ENCODE measurements at places on chromosomes 3 and 15.

DNA sequence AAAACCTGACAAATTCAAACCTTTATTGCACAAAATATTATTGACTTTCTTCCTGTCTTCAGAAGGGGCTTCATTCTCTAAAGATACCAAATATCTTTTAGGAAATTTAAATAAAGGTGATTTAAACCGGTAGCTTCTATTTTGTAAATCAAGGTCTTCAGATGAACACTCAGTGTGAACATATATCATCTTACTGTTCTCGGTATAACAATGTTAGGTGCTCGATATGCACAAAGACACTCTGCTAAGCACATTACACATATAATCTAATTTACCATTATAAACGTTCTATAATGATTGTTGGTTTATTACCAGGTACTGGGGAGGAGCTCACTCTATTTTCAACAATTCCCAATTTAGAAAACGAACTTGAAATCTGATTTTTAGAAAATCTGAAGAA lies 225.4 kb upstream of the AZI2 start:
- H3K27ac ChIP-seq = no peak overlapping the region
- DNase-seq = no peak

DNA sequence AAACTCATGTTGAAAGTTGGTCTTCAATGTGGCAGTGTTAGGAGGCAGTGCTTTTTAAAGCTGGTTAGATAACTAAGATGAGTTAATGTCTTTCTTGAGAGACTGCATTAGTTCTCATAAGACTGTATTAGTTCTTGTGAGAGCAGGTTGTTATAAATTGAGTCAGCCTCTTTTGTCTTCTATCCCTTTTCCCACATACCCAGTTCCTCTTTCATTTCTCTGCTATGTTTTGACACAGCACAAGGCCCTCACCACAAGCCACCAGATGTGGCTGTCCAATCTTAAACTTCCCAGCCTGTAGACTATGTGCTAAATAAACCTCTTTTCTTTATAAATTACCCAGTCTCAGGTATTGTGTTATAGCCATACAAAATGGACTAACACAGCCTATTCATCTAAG lies 94.6 kb upstream of the SNTN start:
- no peaks in the 10 kb centered on the region for H3K27me3 ChIP-seq

- peaks cover 7% of the 10 kb centered on the region for H3K36me3 ChIP-seq
- H3K4me3 ChIP-seq = no peak overlapping the region
- no peaks in the 10 kb centered on the region for H3K27me3 ChIP-seq
Observed at GRCh38 chr3:58175187-58175436, 35.7 kb downstream of the DNASE1L3 start.

DNA sequence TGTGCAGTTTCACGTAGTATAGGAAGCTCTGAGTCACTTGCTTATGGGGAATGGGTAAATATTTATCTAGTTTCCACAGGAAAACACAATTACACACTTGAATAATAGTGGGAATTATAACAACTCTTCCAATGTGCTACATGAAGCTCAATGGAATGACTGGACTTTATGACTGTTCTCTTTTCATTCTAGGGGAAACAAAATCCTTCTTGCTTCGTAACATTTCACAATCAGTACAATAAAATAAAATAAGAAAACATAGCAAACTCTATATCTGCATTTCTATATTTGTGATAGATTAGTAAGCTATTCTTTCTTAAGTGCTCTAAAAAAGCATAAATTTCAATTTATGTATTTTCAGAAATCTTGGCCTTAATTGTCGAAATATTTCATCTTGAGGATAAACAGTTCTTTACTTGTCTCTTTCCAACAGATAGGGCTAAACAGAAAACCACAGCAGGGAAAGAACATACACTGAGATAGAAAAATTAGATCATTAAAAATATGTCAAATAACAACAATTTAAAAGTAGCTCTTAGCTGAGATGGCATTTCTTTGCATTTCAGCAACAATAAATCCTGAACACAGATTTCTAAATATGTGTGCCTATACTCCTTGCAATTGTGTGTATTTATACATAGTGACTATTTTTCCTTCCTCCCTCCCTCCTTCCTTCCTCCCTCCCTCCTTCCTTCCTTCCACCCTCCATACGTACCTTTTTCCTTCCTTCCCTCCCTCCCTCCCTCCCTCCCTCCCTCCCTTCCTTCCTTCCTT lies 395.5 kb upstream of the KCNMB2 start:
- no peaks in the 10 kb centered on the region for H3K4me1 ChIP-seq
- no peak for DNase-seq
- no peak overlapping the region for H3K27ac ChIP-seq
- H3K36me3 ChIP-seq = no peaks in the 10 kb centered on the region

DNA sequence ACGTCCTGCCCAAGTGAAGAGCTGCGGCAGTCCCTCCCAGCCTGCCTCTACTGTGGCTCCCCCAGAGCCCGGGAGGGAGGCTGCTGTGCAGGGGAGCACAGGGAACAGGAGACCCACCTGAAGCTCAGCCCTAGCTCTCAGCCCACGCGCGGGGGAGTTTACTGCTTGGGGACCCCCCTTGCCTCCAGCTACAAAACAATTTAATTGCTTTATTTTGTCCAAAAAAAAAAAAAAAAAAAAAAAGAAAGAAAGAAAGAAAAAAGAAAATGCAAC lies 78.1 kb downstream of the CLDN11 start:
- peaks cover 17% of the 10 kb centered on the region for H3K27me3 ChIP-seq
- H3K36me3 ChIP-seq = no peaks in the 10 kb centered on the region
- no peak overlapping the region for H3K27ac ChIP-seq

DNA sequence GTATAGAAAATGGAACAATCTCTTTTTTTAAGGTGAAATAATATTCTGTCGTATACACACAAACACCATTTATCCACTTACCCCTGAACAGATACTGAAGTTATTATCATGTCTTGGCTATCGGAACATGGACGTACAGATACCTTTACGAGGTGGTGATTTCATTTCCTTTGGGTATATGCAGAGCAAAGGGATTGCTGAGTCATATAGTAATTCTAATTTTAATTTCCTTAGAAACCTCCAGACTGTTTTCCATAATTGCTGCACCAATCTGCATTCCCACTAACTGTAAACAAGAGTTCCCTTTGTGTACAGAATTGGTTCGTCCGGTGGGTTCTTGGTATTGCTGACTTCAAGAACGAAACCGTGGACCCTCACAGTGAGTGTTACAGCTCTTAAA lies 179.4 kb downstream of the SHOX2 start:
- H3K27ac ChIP-seq = no peak overlapping the region
- H3K36me3 ChIP-seq = no peaks in the 10 kb centered on the region
- H3K4me3 ChIP-seq = no peak overlapping the region
- no peak for DNase-seq
- H3K27me3 ChIP-seq = no peaks in the 10 kb centered on the region

DNA sequence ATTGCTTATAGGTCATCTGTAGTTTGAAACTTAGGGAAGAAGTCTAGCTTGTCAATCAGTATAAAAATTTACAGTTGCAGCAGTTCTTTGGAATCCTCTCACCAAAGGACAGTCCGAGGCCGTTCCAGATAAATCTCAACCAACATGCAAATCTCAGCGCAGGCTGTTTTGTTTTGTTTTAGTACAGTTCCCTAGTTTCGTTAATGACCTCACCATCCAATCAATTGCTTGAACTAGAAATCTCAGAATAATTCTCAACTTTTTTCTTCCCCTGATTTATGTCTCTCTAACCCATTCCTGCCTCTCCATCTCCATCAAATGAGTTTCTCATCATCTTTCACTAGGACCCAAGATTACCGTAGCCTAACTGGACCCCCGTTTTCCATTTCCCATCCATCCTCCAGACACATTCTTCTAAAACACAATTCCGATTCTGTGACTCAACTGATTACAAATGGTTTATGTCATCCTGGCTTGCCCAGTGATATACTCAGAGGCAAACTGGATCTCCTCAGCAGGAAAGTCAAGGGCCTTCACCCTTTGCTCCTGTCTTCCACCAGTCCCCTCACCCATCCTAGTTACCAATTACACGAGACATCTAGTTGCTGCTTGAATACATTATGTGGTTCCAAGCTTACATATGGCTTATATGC lies 1.3 kb downstream of the SMCO1 start:
- no peak for DNase-seq
- H3K4me1 ChIP-seq = no peaks in the 10 kb centered on the region
- no peak overlapping the region for H3K27ac ChIP-seq
- no peak overlapping the region for H3K4me3 ChIP-seq
- H3K27me3 ChIP-seq = no peaks in the 10 kb centered on the region

DNA sequence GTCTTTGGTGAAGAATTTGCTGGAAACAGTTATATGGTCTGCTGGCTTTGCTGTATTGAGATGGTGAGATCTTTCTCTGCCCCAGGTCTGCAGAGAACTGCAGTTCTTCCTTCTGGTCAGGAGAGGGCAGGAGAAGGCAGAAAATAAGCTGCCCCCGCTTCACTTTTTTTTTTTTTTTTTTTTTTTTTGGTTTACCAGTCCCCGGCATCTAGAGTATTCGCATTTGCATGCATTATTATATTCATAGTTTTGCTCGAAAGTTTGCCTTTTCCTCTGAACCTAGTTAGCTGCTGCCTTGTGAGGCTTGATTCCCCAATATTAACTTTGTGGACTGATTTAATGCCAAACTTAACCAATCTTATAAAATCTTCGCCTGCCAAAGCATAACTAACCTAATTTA lies 10.6 kb upstream of the PARL start:
- peaks cover 22% of the 10 kb centered on the region for H3K27me3 ChIP-seq
- no peaks in the 10 kb centered on the region for H3K36me3 ChIP-seq

- no peaks in the 10 kb centered on the region for H3K36me3 ChIP-seq
- H3K4me1 ChIP-seq = no peaks in the 10 kb centered on the region
- no peak overlapping the region for H3K27ac ChIP-seq
- no peaks in the 10 kb centered on the region for H3K27me3 ChIP-seq
- no peak overlapping the region for H3K4me3 ChIP-seq
Observed at GRCh38 chr3:31035681-31036080, 141.2 kb upstream of the GADL1 start.

- DNase-seq = no peak
- H3K27me3 ChIP-seq = no peaks in the 10 kb centered on the region
Observed at GRCh38 chr3:186172353-186172752, 63.5 kb upstream of the ETV5 start.

- H3K27ac ChIP-seq = no peak overlapping the region
- DNase-seq = no peak
- H3K27me3 ChIP-seq = peaks cover 24% of the 10 kb centered on the region
Observed at GRCh38 chr15:74710319-74711094, 14.7 kb upstream of the EDC3 start.

GRCh38 chr3:59469948-59470723 lies 420.3 kb upstream of the CFAP20DC start:
- H3K27me3 ChIP-seq = no peaks in the 10 kb centered on the region
- no peak for DNase-seq
- no peak overlapping the region for H3K27ac ChIP-seq
- peaks cover 10% of the 10 kb centered on the region for H3K4me1 ChIP-seq
- H3K36me3 ChIP-seq = no peaks in the 10 kb centered on the region
- H3K4me3 ChIP-seq = no peak overlapping the region

GRCh38 chr3:16496008-16496407 lies 17.5 kb downstream of the RFTN1 start:
- H3K4me3 ChIP-seq = peak overlapping the region; percentile 59
- no peaks in the 10 kb centered on the region for H3K27me3 ChIP-seq
- peaks cover 77% of the 10 kb centered on the region for H3K36me3 ChIP-seq
- peaks cover 66% of the 10 kb centered on the region for H3K4me1 ChIP-seq
- H3K27ac ChIP-seq = peak overlapping the region; percentile 38

- H3K4me3 ChIP-seq = no peak overlapping the region
- no peak overlapping the region for H3K27ac ChIP-seq
- no peak for DNase-seq
Observed at GRCh38 chr3:72058493-72059081, 273.6 kb upstream of the PROK2 start.

DNA sequence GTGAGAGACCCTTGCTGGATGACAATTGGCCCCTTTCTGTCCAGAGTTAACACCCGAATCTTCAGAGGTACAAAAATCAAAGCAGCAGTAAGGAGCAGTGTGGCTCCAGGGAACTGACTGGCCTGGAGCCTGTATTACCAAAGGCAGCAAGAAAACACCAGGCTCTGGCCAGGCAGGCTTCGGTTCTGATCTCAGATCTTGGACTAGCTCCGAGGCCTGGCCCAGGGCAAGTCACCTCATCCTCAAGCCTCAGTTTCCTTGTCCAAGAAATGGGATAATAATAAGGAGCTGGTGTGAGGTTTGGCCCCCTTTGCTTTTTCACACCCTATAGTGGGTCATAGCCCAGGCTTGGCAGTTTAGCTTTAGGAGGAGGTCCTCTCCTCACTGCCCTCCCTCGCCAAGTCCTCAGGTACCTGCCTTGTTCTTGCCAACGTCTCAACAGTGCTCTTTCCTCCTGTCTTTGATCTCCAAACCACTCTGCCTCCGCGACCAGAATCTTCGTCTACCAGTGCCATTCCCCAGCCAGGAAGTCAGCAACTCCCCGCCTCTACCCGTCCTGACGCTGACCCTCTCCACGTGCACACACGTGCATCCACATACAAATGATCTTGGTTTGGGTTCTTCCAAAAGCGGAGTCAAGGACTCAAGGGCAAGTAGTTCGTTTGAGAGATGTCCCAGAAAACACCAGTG lies 82.6 kb upstream of the TLE3 start:
- no peaks in the 10 kb centered on the region for H3K4me1 ChIP-seq
- DNase-seq = no peak
- no peaks in the 10 kb centered on the region for H3K36me3 ChIP-seq
- peaks cover 5% of the 10 kb centered on the region for H3K27me3 ChIP-seq
- H3K4me3 ChIP-seq = no peak overlapping the region
- H3K27ac ChIP-seq = no peak overlapping the region

DNA sequence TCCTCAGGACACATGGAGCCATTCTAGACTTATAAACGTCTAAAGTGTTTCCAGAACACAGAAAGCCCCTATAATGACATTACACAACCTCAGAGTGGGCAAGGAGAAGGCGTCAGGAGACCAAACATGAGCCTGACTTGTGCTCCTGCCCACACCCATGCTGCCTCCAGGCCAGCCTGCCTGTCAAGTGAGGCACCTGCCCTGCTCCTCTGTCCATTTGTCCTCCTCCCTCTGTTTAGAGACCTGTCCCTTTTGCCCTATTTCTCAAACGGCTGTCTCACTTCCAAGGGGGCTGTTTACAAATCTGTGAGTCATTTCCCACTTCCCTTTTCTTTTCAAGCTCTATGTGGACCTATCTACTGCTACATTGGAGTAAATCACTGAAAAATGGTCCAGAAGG lies 21.0 kb downstream of the ZDHHC3 start:
- H3K27ac ChIP-seq = peak overlapping the region; percentile 44
- no peaks in the 10 kb centered on the region for H3K27me3 ChIP-seq
- no peak overlapping the region for H3K4me3 ChIP-seq

- no peaks in the 10 kb centered on the region for H3K27me3 ChIP-seq
- H3K27ac ChIP-seq = no peak overlapping the region
- DNase-seq = no peak
- peaks cover 2% of the 10 kb centered on the region for H3K4me1 ChIP-seq
- peaks cover 12% of the 10 kb centered on the region for H3K36me3 ChIP-seq
Observed at GRCh38 chr3:190554197-190554596, 40.3 kb downstream of the IL1RAP start.

DNA sequence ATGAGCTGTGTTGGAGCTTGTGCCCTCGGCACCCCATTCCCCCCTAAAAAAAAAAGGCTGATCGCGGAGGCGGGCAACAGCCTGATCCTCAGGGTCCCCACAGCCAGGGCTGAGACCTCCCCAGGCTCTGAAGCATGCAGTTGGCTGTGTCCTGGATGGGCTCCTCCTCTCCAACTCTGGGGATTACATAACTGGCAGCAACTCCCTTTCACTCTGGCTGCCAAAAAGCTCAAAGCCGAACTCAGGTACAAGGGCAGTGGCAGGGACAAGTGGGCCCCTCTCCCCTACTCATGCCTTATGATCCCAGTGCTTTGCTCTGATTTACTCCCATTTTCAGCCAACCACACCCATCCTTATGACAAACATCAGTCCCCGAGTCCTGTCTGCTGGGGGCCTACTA lies 18.3 kb downstream of the TPRA1 start:
- no peak for DNase-seq
- H3K36me3 ChIP-seq = peaks cover 36% of the 10 kb centered on the region
- no peak overlapping the region for H3K4me3 ChIP-seq
- H3K27ac ChIP-seq = no peak overlapping the region
- H3K27me3 ChIP-seq = no peaks in the 10 kb centered on the region

All from activated B cell treated with CpG ODN at 0.5 μM for 24 hours (primary cell).